ENCODE measurements at places on chromosomes 2 and 18. TPM values are rescaled to one million over a fixed set of nuclear protein-coding genes. Genes with fewer than 3 reads are reported as not detected.

GULP1 gene
- total RNA-seq: 80.2 TPM

REL gene
- total RNA-seq: 7.6 TPM

SPATA3 gene
- total RNA-seq: not detected

PPP4R1 gene
- total RNA-seq: 154 TPM

UGT1A3 gene
- total RNA-seq: not detected

KHK gene
- 1.3 TPM for total RNA-seq

ERMN gene
- not detected for total RNA-seq

CYBRD1 gene
- 14.0 TPM for total RNA-seq

POTEI gene
- under 0.01 TPM for total RNA-seq

PTPRN gene
- under 0.01 TPM for total RNA-seq

RAB6D gene
- total RNA-seq: under 0.01 TPM

FAM161A gene
- total RNA-seq: 3.8 TPM

LIMS3 gene
- total RNA-seq: 11.4 TPM

MDH1B gene
- total RNA-seq: under 0.01 TPM

GBX2 gene
- 2.9 TPM for total RNA-seq
